HS-5 (cell line): ENCODE measurements at places on chromosomes 5 and 9.
A peak's percentile ranks its signal among the peaks of the same experiment; 100 is the strongest.

- DNase-seq: no peak
These were observed 15.5 kb upstream of the ERMP1 start for GRCh38 chr9:5848372-5848882.

DNA sequence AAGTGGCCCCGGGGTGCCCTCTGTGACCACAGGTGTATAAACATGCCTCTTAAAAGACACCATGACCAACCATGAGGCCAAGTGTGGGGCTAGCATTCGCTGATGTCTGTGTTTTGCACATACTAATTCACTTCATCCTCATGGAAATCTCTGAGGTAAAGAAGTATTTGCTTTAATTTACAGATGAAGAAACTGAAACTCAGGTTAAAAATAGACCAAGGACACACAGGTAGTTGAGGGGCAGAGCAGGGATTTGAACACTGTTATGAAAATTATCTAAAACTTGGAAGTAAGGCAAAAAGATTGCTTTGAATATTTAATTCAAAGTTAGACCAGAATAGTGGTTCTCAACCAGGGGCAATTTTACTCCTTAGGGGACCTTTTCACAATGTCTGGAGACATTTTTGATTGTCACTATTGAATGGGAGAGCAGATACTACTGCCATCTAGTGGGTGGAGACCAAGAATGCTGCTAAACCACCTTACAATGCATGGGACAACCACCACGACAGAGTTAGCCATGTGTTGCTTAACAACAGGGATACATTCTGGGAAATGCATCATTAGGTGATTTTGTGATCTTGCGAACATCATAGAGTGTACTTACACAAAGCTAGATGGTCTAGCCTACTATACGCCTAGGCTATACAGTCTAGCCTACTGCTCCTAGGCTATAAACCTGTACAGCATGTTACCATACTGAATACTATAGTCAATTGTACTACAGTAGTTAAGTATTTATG, 8.0 kb upstream of the FXN start:
- DNase-seq: peak; percentile 11

GRCh38 chr9:116163293-116164055, 9.9 kb downstream of the PAPPA start:
- DNase-seq: no peak

DNA sequence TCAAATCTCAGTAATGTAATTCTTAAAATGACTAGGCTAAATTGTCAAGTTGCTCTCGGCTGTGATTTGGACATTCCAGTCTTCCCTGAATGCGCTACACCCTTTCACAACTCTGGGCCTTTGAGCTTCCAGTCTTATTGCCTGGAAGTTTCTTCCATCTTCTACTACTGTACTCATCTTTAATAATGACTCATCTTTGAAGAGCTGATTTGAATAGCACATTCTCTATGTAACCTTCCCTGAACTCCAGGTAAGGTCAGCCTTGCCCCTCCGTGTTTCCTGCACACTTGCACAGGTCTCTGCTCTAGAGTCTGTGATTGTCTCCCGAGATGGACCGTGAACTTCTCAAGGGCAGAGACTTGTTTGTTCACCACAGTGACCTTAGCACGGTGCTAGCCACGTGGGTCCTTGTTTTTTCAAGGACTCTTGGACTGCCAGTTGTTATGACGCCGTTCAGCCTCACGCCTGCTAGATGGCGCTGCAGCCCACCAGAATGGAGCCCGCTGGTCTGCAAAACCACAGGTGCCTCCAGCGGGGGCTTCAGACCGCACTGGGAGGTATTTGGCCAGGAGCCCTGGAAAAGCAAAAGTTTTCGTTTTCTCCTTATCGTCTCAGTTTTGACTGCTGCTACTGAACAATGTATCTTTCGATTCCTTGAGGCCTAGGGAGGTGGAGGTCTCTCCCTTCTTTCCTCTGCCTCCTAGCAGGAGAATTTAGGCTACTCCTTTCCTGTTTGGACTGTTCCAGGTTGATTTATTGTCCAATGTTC, 44.4 kb downstream of the SEC61B start:
- DNase-seq: peak; percentile 31

DNA sequence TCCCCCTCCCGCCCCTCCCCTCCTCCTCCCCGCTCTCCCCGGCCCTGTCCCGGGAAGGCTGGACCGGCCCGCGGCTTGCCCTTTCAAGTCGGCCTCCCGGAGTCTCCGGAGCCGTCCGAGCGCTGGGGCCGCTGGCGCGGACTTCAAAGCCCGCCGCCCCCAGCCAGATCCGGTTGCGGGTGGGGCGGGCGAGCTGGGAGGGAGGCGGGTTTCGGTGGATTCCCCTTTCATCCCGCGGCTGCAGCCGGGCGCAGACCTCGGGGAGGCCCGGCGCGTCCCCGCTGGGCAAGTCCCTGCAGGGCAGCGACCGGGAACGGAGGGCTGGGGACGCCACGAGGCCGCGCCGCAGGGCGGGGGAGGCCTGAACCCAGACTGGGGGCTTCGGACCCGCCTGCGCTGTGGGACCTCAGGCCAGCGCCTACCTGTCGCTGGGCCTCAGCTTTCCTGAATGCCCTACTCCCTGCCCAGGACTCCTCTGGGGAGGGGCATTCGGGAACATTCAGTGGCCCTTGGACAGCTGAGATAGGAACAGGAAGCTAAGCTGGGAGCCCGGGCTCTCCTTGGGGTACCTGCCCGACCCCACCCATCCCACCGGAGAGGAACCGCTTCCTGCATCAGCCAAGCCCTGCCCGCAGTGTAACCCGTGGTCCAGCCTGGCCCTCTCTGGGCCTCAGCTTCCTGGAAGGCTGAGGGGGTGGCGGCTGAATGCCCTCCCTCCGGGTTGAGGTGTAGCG, 23.4 kb downstream of the C9orf50 start:
- DNase-seq: no peak

DNA sequence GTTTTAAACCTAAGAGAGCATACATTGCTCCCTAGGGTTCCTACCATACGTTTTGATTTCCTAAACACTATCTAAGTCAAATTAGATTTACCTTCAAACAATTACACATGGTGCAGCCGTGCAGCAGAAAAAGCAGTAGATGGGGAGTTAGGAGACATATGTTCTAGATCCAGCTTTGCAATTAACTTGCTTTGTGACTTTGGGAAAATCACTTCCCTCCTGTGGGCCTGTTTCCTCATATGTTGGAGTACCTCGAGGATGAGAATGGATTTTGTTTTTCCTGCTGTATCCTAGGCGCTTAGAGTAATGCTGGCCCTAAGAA, 711 bp downstream of the MRPL50 start:
- DNase-seq: no peak
